ENCODE measurements at places on chromosomes 16 and 17.

- DNase-seq = no peak
Observed at GRCh38 chr17:17931159-17931558, 41.0 kb downstream of the TOM1L2 start.

GRCh38 chr17:39069114-39069756, 82.2 kb downstream of the PLXDC1 start:
- peak; percentile 61 for DNase-seq

- no peak for DNase-seq
Observed at GRCh38 chr17:82685291-82685690, 13.2 kb downstream of the RAB40B start.

DNA sequence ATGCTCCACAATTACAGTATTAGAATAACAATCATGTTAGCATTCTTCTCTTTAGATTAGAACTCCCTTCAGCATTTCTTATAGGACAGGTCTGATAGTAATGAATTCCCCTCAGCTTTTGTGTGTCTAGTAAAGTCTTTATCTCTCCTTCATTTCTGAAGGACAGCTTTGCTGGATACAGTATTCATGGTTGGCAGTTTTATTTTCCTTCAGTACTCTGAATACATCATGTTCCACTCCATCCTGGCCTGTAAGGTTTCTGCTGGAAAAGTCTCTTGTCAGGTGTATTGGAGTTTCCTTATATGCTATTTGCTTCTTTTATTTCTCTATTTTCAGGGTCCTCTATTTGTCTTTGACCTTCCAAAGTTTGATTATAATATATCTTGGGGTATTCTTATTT, 4.0 kb upstream of the ABCA10 start:
- DNase-seq = no peak

- DNase-seq = no peak
Observed at GRCh38 chr17:19719355-19720209, 3.2 kb upstream of the SLC47A2 start.

GRCh38 chr17:43211123-43211479, 574 bp upstream of the TMEM106A start:
- no peak for DNase-seq

GRCh38 chr16:79066561-79066960, 534.0 kb downstream of the MAF start:
- no peak for DNase-seq

GRCh38 chr17:18917506-18918032, 34.4 kb upstream of the SLC5A10 start:
- no peak for DNase-seq

- DNase-seq = no peak
Observed at GRCh38 chr17:56896968-56897359, 16.9 kb downstream of the TRIM25 start.

GRCh38 chr16:77596261-77596660, 126.1 kb upstream of the NUDT7 start:
- DNase-seq = no peak

GRCh38 chr16:11689031-11689840, 21.0 kb downstream of the SNN start:
- no peak for DNase-seq

GRCh38 chr17:82153745-82154375, 55.8 kb upstream of the FASN start:
- DNase-seq = peak; percentile 77

DNA sequence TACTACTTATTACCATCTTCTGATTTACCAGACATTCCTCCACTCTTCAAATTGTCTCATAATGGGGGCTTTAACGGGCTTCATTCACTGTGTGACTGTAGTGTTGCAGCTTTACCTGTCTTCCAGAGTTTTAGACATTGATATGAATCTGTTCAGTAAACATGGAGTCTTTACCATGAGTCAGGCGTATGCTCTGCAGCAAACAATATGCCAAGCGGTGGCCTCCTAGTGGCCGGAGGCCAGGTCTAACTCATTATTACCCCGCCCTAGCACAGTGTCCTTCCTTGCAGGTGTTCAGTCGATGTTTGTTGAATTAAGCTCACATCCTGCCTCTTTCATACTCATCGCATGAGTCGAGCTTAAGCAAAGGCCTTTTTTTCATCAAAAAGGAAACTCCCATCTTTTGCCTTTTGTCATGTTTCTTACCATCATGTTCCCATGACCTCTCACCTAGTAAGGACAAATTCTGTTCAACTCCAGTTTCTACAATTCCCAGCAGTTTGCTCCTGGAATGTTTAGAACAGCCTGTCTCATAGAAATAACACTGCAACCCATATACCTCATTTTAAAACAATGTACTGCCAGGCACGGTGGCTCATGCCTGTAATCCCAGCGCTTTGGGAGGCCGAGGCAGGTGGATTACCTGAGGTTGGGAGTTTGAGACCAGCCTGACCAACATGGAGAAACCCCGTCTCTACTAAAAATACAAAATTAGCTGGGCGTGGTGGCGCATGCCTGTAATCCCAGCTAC, 39.4 kb downstream of the TUBD1 start:
- no peak for DNase-seq

DNA sequence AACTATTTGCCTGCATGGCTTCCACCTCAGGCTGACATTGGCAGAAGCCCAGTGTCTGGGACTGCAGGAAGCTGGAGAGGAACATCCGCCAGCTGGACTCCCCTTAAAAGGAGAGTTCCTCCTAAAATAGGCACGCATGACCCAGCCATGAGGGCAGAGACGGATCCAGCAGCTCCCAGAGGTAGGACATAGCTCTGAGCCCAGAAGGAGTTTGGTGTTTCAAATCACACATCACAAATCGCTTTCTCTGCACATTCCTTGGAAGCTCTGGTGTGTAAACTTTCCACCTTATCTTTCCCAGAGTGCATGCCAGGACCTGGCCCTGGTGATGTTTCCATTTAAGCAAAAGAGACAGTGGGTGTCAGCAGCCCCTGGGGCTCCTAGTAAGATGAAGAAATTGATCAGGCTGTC, 231.1 kb upstream of the CDH5 start:
- no peak for DNase-seq

GRCh38 chr16:85475233-85475632, 137.9 kb upstream of the GSE1 start:
- no peak for DNase-seq

- no peak for DNase-seq
Observed at GRCh38 chr17:41620583-41621434, 3.6 kb downstream of the KRT17 start.

DNA sequence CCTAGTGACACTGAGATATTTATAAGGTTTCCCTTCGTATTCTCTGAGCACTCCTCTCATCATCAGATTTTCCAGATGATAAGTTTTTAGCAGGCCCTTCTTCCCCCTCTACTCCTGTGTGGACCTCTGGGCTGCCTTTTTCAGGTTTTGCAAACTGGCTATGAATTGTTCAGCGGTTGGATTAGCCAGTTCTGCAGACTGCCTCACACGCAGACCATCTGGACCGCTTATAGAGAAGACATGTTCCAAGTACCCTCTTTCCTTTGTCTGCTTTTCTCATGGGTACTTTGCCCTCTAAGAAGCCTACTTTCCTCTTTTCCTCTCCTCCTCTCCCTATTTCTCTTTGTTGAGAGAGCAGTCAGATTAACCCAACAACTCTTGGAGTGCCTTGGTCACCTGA, 111.6 kb downstream of the GRIN2A start:
- no peak for DNase-seq

DNA sequence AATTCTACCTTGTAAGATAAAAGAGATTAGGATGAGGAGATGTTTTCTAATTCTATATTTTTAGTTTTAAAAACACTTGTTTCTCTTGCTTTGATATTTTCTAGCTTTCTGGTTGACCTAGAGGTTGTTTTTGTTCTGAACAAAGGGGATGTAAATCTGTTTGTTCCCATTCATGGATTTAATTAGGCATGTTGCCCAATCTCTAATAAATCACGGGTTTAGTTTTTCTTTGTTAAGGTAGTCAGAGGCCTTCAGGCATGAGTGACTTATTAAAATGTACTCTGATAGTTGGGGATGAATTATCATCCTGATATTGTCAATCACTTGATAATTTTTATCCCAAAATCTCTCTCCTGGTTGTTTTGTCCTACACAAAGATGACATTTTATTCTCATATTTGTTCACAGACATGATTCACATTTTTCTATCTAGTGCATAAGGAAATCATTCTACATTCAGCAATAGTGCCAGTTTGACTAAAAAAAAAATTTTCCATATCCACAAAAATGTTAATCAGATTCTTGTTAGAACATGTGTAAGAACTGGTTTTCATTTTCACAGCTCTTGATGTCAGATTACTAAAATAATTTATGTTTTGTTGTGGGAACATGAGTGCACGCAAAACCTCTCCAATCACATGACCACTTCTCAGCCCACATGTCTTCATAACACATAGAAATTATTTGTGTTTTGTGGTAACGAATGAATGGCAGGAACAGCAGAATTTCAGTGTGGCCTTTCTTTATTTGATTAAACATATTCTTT, 95.7 kb upstream of the AKTIP start:
- no peak for DNase-seq

- no peak for DNase-seq
Observed at GRCh38 chr17:76089680-76090516, 10.9 kb downstream of the ZACN start.

- DNase-seq = no peak
Observed at GRCh38 chr17:2959371-2960130, 103.9 kb downstream of the OR1D5 start.

DNA sequence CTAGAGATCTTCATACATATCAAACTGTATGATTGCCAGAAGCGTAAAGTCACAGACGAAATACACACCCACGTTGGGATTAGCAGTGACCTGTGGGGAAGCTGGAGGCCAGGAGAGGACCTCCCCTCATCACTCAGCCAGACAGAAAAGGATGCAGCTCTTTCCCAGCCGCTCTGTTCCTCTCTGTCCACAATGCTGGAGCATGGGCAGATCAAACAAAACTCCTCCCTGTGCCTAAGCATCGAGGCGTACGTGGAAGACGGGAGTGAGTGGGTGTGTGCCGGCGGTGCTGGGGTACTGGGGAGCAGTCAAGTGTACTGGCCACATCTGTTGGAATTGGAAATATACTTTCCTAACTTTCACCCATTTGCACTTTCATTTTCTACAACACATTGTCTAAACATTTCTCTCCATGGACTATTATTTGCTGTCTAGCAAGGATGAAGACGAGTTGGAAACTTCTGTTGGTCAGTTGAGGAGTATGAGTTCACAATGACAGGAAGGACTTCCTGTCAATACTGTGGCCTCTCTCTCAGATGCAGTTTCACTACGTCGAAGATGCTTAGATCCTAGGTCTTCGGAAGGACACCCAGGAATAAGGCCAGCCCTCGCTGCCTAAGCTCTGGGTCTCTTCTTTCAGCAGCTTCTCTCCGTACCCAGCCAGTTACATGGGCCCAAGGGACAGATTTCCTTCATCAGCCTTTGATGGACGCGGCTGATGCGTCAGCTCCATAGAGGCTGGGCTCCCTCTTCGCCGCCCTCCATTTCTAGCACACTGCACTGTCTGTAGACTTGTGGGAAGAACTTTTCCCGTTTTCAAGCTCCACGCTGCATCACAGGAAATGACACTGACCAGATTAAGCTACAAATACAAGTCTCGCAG, 30.6 kb upstream of the ENDOV start:
- DNase-seq = no peak

- no peak for DNase-seq
Observed at GRCh38 chr17:61349350-61349749, 50.3 kb upstream of the TBX2 start.

DNA sequence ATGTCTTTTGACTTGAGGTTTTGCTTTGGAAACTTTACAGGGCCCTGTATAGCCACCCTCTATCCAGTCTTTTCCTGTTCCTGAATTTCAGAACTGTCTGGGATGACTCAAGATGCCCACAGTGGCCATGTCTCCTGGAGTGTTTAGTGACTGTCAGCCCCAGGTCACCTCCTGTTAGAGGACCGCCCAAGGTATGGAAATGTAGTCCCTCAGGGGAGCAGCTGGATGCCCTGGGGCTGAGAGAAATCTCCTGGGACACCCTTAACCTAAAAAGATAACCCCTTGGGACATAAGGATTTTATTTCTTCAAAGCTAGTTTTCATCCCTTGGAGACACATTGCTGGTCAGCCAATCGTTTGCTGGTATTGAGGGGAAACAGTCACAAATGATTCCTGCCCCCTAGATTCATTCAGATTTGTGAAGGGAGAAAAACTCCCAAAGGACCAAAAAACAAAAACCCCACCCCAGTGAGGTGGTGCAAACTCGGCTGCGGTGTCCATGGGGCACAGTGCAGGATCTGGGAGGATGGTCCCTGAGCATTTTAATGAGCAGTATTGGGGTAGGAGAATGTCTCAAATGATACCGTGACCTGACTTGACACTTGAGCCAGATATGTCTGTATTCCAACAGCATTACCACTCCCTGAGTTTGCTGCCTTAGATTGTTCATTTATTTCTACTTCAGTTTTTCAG, 1.7 kb downstream of the ZNF267 start:
- no peak for DNase-seq

DNA sequence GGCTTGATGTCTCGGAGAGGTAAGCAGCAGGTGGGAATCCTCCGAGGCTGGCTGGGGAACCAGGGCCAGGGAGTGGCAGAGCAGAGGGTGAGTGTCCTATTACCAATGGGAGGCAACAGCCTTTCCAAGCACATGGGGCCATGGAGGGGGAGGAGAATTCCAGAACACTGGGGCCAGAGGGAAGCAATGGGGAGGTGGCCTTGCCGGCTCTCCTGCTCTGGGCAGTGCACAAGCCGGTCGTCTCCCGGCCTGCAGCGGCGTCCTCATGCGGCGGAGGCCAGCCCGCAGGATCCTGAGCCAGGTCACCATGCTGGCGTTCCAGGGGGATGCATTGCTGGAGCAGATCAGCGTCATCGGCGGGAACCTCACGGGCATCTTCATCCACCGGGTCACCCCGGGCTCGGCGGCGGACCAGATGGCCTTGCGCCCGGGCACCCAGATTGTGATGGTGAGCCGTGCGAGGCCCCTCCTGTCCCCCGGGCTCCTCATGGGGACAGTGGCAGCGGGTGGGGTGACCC, 21.9 kb downstream of the SGSH start:
- no peak for DNase-seq

DNA sequence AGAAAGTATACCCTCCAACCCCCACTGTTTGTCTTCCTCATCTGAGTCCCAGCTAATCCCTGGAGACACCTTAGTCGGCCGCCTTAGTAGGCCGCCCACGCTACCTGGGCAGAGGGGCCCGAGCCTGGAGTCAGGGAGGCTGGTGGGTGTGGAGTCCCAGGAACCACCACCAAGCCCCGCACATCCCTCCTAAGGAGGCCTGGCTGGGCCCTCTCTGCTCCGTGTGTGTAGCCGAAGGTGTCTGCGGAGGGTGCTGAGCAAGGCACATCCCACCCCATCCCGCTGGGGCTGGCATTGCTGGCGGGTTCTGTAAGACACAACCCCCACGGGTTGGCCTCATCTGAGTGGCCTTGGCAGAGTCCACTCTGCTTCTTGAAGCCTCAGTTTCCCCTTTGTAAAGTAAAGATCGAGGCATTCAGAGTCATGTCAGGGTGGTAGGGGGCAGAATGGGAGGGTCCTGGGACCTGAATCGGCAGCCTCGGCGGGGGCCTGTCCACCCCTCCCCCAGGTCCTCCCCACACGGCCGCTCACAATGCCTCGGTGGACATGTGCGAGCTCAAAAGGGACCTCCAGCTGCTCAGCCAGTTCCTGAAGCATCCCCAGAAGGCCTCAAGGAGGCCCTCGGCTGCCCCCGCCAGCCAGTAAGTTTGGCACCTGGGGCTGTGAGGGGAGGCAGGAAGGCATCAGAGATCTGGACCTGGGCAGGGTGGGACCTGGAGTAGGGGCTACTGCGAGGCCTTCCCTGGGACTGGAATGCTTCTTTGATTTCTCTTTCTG, 15.2 kb upstream of the ADGRG3 start:
- DNase-seq = no peak

All from NCI-H2227 treated with DMSO at 0.1 percent for 48 hours (cell line).